Coronary artery (tissue), 2 donors: ENCODE measurements at places on chromosomes 1 and 21.

GRCh38 chr1:167704715-167705114, 17.1 kb upstream of the MPZL1 start:
- DNase-seq, result no peak

DNA sequence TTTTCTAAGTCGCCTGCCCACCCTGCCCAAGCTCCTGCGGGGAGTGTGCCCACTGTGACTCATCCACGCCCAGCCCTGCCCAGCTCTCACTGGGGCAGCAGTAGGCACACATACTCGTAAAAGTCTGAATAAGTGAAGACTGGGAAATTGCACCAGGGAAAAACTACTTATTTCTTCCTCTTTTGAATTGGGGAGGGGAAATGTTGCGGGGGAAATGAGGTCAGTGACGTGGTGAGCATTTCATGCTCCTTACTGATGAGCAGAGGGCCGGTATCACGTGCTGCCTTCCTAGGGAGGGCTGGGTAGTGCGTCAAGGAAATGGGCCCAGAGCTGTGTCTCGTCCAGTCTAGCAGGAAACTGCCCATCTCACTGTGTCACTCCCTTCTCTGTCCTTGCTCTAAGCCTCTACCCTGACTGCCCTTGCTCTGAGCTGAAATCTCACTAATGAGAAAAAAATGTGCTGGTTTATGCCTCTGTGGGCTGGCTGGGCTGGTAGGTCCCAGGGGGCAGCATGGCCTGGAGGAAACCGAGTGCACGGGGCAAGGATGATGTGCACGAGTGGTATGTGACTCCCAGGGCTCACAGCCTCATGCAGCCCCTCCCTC, 13.5 kb upstream of the TNFRSF1B start:
- DNase-seq, result no peak

DNA sequence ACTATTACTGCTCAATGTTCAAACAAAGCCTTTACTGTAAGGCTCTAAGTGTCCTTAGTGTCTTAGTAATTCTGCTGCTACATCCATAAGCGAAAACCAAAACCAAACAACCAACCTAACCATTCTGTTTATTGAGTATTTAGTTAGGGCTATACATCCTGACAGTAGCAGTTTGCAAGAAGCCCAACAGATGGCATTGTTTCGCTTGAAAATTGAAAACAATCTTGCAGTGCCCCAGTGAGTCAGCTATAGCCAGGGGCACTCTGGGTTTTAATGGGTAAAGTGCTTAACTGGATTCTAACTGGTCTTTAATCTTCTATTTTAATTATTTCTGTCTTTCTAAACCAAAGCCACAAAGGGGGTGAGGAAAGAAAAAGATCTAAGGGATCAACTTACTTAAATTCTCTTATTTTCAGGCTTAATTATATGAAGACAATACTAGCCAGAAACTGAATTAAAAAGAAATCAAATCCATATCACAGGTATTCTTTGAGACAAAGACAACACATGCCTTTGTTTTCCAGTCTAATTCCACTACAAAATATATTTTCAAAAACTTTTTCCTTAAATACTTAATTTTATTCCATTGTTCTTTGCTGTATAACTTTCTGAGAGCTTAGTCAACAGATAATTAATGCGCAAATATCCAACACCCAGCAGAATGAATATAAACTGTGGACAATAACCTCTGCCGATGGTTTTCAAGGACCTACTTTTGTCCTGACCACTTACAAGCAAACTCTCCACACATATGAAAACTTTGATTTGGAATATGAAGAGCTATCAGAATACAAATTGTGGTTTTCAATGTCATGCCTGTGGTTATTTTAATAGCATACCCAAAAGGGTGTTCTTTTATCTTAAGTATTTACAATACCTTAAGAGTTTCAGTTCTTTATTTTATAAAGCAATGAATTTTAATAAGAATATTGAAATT, 15.2 kb downstream of the POGZ start:
- no peak for DNase-seq

- DNase-seq, result no peak
These were observed 11.7 kb downstream of the USP25 start for GRCh38 chr21:15741510-15741909.

DNA sequence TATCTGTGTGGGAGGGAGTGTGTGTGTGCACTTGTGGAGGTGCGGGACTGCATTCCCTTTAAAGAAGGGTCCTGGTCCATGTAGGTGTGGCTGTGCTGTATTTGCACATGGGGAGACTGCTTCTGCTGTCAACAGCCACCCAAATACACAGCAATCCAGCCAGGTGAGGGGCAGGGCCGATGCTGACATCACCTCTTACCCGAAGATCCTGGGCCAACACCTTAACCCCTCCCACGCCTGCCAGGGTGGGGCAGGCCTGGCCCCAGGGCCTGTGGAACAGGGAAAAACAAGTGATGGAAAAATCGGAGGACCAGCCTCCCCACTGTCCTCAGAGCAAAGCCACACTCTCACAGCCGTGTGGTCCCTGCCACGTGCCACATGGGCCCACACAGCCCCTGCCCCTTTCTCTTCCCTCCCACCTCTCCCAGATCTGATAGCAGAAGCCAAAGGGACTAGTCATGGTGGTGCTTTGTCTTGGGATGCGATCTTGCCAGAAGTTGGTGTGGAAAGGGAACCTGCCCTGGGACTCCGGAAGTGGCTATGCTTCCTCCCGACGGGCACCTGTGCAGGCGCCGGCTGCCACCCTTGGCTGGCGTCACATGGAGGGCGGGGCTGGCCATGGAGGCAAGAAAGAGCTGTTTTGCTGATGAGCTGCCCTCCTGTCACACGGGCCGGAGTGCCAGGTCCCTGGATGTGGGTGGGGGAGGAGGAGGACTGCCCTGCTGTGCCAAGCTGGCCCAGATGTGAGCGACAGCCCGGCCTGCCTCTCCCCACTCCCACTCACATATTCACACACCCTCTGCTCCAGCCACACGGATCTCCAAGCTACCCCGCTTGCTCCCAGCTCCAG, 7.8 kb upstream of the CASZ1 start:
- DNase-seq, result no peak

DNA sequence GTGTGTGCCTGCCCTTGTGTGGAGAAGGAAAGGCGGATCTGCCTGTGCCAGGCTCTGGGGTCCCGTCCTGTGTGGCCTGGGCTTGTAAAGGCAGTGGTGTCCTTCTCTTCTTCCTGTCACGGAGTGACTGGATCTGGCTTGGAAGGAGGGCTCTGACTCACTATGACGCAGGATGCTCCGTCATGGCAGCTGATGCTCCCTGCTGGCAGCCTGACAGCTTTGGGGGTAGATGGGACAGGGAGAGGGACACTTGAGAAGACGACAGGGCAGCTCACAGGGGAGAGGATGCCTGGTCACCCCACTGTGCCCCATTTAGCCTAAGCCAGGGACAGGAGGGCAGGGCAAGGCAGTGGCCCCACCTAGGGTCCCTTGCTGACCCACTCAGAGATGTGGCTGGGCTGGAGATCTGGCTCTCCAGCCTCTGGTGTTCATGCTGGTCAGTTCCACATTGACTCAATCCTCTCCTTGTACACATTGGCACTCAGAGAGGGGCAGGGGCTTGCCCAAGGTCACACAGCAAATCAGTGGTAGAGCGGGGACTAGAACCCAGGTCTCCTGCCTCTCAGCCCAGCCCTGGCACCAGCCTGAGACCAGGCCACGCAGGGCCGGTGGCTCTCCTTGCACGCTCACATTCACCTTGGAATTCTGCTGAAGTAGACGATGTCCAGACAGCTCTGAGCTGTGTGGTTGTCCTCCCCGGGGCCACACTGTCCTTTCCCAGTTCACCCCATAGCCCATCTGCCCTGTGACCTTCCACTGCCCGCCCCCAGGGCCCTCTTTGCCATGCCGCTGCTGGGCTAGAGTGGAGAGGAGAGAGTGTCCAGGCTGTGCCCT, 2.8 kb upstream of the FAM131C start:
- DNase-seq, result no peak

DNA sequence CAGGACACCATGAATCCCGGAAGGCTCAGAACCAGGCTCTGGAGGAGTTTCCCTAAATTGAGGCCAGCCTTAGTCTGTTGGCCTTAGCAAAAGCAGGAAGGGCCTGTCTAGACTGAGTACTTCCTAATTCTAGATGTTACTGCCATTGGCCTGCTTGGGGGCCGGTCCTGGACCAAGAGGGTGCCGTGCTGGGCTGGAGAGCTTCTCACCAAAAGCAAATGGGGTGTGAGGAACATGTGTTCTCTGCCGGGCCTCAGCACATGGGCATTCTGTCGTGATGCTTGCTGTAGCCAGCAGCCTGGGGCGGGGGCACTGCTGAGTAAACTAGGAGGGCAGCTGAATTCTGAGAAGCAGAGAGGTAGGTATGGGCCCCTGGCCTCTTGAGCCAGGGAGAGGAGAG, 35.7 kb upstream of the MAN1C1 start:
- DNase-seq, result no peak

GRCh38 chr1:243513726-243514491, 258.1 kb downstream of the SDCCAG8 start:
- no peak for DNase-seq

- no peak for DNase-seq
These were observed 1.7 kb downstream of the PIP5K1A start for GRCh38 chr1:151199873-151200581.

DNA sequence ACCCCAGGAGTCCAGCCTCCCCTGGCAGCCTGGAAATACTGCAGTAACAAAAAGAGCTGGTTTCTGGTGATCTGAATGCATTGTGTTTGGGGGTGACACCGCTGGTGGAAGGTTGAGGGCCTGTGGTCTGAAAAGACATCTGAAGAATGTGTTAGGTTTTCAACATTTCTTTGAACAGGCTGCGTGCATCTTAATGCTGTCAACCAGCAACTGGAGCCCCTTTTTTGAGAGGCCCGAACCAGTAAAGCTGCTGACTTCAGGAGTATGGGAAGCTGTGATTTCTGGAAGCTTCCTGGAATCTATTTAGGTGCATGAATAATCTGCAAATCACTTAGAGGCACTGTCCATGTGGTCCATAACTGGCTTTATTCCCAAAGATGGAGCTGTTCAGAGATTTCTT, 17.0 kb downstream of the ATP5PO start:
- no peak for DNase-seq

DNA sequence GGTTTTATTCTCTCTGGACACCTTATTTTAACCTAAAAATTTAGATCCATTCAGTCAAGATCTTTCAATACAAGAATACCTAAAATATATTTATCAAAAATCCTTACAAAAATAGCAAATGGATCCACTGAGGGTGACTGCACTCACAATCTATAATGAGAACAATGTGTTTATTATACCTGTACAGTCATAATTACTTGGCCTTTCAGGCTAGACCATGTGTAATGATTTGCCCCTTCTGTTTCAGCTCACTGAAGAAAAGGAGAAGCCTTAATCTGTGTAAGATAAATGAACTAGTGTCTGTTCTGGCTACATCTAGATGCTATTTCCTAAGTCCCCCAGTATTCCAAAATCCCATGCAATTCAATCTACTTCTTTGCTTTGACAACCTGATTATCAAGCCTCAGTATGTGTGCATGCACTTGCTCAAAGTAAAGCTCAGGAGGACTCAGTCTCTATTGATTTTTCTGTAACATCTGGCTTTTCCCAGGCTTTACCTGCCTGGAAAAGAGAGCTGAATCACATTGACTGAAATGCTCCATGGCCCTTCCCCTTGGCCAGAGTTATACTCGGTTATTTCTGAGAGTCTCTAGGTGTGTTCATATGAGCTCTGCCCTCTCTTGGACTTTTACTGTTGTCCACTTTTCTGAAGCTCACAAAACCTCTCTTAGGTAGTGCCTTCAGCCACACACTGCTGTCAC, 27.6 kb downstream of the CRP start:
- DNase-seq, result no peak

DNA sequence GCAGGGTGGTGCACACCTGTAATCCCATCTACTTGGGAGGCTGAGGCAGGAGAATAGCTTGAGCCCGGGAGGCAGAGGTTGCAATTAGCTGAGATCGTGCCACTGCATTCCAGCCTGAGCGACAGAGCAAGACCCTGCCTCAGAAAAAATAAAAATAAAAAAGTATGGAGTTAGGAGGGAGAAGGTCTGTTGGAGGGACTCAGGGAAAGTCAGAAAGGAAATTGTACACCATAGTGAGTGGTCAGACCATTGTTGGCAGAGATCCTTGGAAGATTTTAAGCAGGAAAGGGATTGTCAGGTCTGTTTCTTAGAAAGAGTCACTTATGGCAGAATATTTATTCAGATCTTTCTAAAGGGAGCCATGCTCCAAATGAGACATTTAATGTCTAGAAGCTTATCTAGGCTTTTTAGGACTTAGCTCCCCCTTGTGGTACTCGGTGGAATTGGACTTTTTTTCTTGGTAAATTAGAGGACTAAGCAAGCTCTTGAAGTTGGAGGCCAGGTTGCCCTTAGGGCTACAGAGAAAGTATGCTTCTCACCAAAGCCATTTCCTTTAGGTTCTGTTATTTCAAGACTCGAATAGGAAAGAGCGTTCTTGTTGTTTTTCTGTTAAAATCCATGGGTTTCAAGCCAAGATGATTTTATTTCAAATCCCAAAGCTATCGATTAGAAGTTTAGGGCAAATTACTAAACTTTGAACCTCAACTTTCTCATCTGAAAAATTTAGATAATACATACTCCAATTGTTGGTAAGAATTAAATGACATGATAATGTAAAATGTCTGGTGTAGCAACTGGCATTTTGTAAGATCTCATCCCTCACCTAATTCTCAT, 16.5 kb downstream of the MIA3 start:
- DNase-seq, result no peak

GRCh38 chr1:205458777-205459566, 3.1 kb upstream of the BLACAT1 start:
- no peak for DNase-seq

GRCh38 chr1:206658264-206658980, 23.1 kb downstream of the DYRK3 start:
- DNase-seq, result no peak

DNA sequence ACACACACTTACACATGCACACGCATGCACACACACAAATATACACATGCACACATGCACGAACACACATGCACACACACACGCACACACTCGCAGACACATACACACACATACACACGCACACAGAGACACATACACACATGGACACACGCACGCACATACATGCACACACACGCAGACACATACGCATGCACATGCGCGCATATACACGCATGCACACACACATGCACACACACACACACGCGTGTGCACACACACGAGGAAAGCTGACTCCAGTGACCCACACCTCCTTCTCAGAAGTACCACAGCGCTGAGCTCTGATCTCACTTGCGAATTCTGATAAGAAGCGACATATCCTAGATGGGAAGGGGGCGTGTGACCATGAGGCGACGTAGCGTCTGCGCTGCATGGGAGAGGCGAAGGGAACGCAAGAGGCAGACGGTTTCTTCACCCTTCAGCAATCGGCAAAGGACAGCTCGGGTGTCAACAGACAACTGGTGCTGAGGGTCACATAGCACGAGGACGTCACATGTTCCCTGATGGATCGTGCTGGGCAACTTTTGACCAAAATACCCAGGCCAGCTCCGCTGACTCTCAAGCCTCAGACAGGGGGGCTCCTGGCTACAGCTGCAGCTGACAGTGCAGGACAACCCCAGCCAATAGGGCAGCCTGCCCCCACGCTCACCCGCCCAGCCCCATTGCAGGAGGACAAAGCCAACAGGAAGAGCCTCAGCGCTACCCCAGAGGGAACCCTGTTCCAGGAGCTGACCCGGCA, 16.0 kb upstream of the PDE9A start:
- DNase-seq, result no peak
